ENCODE measurements at places on chromosomes 2 and 18.

GRCh38 chr2:240556553-240557100 is 1.2 kb downstream of the ANKMY1 start:
- DNase-seq = no peak

DNA sequence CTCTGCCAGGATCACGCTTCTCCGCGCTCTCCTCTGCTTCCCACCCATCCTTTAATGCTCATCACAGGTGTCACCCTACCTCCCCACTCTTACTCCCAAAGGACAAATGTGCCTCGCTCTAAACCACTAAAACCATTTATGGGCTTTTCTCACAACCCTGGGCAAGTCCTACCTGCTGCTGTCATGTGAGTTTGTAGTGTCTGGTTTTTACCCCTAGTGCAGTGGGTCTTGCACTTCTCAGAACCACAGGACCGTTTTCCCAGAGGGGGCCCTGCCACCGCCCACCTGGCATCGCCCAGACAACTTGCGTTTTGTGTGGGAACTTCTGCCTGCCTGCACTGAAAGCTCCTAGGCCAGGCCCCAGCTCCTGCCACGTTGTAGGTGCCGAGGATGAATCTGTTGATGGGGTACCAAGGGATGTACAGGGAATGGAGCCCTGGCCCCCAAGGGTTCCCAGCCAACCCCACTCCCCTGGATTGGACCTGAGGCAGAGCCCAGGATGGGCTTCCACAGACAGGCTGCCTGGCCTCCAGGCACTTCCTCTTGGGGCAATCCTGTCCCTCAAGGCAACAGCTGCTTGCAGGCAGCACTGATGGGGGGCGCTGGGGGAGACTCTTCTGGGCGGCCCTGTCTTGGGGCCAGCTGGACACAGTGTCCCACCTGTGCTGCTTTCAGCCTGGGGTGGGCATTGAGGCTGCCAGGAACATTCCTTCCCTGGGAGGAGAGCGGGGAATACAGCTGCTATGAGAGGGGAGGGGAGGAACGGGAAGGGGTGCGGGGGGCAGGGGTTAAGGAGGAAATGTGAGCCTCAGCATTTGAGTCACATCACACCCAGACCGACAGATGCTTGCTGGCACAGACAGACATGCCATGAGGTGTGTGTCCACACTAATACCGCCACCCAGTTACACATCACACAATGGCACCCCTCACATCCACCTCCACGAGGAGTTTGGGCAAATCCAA is 176.3 kb downstream of the ZFP36L2 start:
- DNase-seq = no peak

GRCh38 chr18:65526099-65526498 is 224.7 kb upstream of the CDH7 start:
- no peak for DNase-seq

DNA sequence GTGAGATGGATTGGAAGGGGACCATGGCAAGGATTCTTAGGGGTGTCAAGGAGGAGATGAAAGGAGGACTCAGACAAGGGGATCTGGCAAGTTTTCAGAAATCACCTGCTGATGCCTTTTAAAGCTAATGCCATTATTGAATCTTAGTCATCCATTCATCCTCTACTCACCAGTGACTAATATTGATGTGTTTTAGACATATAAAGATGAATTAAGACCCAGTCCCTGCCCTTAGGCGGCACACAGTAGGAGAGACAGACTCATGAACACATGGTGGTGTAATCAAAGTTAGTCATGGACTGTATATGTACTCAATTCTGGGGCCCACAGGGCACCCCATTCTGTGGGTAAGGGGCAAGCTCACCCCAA is 56.5 kb upstream of the ATL2 start:
- DNase-seq = no peak
